Temporal lobe (tissue), 4 donors: ENCODE measurements at places on chromosomes 1 and 21. TPM values are rescaled to one million over a fixed set of nuclear protein-coding genes. Genes with fewer than 3 reads are reported as not detected.

Gene SYCP1
- total RNA-seq, result not detected

Gene DNASE2B
- total RNA-seq, result not detected

Gene FLG2
- total RNA-seq, result 0.25 TPM

Gene VSIG8
- total RNA-seq, result not detected

Gene MAB21L3
- under 0.01 TPM for total RNA-seq

Gene GBP6
- 0.25 TPM for total RNA-seq

Gene ICOSLG
- total RNA-seq, result 0.25 TPM

Gene CEP104
- total RNA-seq, result 31.0 TPM

Gene FALEC
- not detected for total RNA-seq

Gene ASAP3
- 6.9 TPM for total RNA-seq

Gene UBE2J2
- total RNA-seq, result 28.3 TPM

Gene CLCA1
- not detected for total RNA-seq

Gene SYT14
- total RNA-seq, result 41.6 TPM

Gene BEND5
- 12.0 TPM for total RNA-seq

Gene ODR4
- 28.0 TPM for total RNA-seq

Gene KIAA1614
- total RNA-seq, result 3.0 TPM

Gene LMOD1
- total RNA-seq, result 0.49 TPM

Gene METTL13
- total RNA-seq, result 17.2 TPM

Gene GLUL
- 185 TPM for total RNA-seq

Gene TIAM1
- total RNA-seq, result 24.3 TPM

Gene ATP1A4
- total RNA-seq, result under 0.01 TPM

Gene LYPD8
- not detected for total RNA-seq
